ENCODE measurements at places on chromosomes 4 and X. TPM values are rescaled to one million over a fixed set of nuclear protein-coding genes. Genes with fewer than 3 reads are reported as not detected.

The ARX gene
- total RNA-seq = 0.33 TPM

The MTMR8 gene
- total RNA-seq = 3.6 TPM

The GYPA gene
- not detected for total RNA-seq

The AREG gene
- total RNA-seq = 3.4 TPM

The DAPP1 gene
- total RNA-seq = 10.2 TPM

The DCAF12L1 gene
- not detected for total RNA-seq

The EFHC2 gene
- 0.66 TPM for total RNA-seq

The CT45A1 gene
- not detected for total RNA-seq

The TMEM35A gene
- 0.33 TPM for total RNA-seq

The CT47B1 gene
- not detected for total RNA-seq

- no peak for DNase-seq
Observed at GRCh38 chr4:5941601-5942000, 48.7 kb upstream of the CRMP1 start.

DNA sequence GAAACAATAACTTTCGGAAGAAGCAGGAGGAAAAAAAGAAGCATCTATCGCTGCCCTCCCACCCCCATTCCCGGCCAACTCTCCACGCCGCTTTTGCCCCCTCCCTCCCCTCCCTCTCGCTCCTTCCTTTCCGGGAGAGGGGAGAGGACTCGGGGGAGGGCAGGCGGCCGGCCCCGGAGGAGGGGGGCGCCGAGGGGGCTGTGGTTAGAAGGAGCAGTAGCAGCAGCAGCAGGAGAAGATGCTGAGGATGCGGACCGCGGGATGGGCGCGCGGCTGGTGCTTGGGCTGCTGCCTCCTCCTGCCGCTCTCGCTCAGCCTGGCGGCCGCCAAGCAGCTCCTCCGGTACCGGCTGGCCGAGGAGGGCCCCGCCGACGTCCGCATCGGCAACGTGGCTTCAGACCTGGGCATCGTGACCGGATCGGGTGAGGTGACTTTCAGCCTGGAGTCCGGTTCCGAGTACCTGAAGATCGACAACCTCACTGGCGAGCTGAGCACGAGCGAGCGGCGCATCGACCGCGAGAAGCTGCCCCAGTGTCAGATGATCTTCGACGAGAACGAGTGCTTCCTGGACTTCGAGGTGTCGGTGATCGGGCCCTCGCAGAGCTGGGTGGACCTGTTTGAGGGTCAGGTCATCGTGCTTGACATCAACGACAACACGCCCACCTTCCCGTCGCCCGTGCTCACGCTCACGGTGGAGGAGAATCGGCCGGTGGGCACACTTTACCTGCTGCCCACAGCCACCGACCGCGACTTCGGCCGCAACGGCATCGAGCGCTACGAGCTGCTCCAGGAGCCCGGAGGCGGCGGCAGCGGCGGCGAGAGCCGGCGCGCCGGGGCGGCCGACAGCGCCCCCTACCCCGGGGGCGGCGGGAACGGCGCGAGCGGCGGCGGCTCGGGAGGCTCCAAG is 1.3 kb downstream of the PCDH7 start:
- DNase-seq = no peak

- no peak for DNase-seq
Observed at GRCh38 chr4:119750048-119750447, 121.4 kb upstream of the PDE5A start.

DNA sequence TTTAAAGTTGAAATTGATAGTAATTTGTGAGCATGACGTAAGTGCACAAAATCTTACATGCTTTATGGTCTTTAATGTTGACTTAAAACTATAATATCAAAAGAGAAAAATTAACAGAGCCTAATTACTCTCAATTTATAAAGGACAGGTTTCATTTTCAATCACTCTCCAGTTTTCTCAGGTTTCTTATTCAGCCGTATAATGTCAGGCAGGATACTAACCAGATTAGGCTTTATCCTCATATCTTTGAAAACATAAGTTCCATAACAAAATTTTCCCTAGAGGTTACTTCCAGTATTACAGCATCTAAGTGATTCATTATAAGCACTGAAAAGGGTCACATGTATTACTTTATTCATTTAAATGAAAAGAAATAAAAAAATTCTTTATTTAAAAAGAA is 492.1 kb downstream of the PACRGL start:
- no peak for DNase-seq

GRCh38 chr4:106160560-106160959 is 155.4 kb downstream of the TBCK start:
- no peak for DNase-seq

- no peak for DNase-seq
Observed at GRCh38 chrX:108163333-108164082, 71.9 kb downstream of the ATG4A start.

DNA sequence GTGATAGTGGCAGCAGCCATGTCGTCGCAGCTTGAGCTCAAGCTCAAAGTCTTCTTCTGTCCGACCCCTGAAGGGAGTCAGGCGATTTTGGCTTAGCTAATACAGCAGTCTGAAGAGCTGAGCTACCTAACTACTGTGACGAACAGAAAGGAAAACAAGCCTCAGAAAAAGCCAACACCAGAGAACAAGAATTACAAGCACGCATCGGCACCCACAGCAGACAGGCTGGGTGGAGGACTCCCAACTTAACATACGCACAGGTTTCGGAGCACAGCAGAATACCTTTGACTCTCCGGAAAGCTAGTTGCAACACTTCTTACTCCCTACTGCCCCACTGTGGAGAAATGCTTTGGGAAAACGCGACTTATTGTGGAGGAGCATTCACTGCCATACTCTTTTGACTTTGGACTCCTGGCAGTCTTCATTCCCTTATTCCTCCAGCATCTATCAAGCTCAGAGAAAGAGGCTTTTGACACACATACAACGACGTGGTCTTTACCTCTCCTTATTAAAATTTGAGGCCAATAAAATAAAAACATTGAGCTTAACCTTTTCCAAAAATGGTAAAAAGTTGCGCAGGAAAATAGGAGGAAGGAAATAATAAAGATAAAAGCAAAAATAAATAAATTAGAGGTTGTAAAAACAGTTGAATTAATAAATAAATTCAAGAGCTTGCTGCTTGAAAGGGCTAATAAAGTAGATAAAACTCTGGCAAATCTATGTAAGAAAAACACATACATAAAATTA is 41.3 kb upstream of the GPC3 start:
- no peak for DNase-seq

- DNase-seq = peak; percentile 66
Observed at GRCh38 chr4:8403173-8403753, 37.3 kb downstream of the ACOX3 start.

- DNase-seq = no peak
Observed at GRCh38 chr4:151147000-151147399, 47.6 kb downstream of the RPS3A start.

- DNase-seq = no peak
Observed at GRCh38 chrX:9534686-9535085, 69.8 kb downstream of the TBL1X start.

- no peak for DNase-seq
Observed at GRCh38 chrX:134461437-134461836, 1.5 kb downstream of the HPRT1 start.

DNA sequence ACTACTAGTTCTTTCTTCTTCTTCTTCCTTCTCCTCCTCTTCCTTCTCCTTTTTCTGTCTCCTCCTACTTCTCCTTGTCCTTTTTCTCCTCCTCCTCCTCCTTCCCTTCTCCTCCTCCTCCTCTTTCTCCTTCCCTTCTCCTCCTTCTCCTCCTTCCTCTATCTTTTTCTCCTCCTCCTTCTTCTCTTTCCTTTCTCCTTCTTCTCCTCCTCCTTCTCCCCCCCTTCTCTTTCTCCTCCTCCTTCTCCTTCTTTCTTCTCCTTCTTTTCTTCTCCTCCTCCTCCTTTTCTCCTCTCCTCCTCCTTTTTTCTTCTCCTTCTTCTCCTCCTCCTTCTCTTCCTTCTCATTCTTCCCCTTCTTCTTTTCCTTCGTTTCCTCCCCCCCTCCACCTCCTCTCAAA is 21.8 kb upstream of the NAP1L5 start:
- DNase-seq = no peak

DNA sequence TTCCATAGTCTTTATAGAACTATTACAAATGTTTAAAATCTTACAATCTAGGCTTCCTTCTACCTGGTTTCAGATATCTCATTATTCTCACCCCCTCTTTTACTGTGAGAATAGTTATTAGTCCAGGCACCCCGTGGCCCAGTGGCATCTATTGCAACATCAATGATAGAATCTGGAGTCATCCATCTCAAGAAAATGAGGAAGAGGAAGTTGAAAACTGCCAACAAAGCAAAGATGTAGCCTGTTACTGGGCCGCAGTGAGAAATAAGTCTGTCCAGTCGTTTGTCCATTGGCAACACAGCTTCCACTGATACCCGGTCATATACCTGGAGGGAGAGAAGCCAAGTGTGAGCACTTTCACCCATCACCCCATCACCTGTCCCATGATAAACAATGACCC is 6.0 kb upstream of the ASB11 start:
- DNase-seq = no peak

DNA sequence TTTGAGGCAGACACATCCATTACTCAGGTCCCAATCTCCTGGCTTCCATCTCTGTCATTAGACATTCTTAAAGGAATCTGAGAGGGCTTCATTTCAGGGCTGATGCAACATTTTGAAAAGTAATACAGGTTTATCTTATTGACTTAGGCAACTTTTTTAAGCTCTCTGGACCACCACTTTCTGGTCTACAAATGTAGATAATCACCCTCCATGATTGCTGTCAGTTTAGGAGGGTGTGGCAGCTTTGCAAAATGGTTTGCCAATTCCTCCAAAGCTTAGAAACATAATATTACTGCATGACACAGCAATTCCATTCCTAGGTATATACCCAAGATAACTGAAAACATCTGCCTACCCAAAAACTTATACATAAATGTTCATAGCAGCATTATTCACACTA is 77.6 kb downstream of the ARHGAP6 start:
- DNase-seq = no peak

DNA sequence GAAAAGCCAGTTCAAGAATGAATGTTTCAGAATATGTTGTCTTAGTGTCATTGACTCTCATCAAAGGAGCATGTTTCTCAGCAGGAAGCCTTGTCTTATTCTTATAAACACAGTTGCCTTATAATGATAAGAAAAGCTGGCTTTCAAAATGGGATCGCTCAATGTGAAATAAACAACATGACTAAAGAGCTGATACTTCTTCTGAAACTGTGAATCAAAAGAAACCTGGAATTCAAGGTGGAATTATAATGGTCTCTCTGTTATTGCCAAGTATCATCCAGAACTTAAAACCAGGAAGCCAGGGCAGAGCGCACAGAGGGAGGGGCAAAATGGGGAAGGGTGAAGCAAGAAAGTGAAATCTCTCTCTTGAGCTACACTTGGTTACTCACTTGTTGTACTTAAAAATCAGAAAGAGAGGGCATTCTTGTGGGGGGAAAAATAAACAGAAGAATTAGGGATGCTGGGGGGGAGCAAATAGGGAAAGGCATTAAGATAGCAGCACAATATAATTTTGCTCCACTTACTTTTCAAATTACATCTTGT is 270.0 kb downstream of the MAPK10 start:
- DNase-seq = no peak

DNA sequence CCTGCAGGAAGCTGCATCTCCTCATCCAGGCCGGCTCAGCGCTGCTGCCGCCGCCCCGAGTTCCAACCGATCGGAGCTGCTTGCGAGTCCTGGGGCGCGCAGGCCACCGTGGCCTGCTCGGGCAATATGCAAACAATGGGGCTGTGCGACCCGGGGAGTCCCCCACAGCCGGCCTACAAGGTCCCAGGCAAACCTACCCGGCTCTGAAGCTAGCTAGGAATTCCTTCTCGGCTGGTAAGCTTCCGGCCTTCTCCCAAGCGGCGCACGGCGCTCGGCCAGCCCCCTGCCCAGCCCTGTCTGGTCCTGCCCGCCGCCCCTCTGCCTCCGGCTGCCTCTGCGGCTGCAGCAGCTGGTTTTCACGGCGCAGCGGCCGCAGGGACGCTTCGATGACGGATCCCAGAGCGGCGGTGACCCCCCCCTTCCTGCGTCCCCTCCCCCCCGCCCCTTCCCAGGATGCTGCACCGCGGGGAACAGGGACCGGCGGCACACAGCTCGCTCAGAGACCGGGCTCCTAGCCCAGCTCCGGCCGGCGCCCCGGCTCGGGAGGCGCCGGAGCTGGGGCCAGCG is 59.4 kb downstream of the TSC22D3 start:
- DNase-seq = no peak

GRCh38 chr4:167233685-167234315 is 494 bp downstream of the SPOCK3 start:
- no peak for DNase-seq

- DNase-seq = no peak
Observed at GRCh38 chr4:170990989-170991589, 822.1 kb upstream of the GALNTL6 start.

DNA sequence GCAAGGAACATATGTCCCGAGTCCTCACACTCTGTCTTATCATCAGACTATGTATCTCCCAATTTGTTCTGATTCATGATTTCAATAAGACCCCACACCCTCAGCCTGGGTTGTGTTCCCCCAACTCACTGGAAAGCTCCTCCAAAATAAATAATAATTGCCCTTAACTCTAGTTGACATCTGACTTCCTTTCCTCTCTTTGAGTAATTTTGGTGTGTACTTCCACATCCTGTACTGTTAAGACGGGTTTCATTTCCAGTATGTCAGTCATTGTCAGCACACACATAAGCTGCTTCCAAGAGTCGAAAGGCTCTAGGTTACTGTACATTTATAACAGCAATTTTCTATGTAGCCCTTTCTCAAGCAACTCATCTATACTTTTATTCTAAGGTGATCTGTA is 52.2 kb upstream of the C1QTNF7 start:
- no peak for DNase-seq

Data from breast epithelium (tissue), 4 donors.